ENCODE measurements at places on chromosomes 7 and 10.

GRCh38 chr10:80739963-80740715 is 202.4 kb downstream of the SH2D4B start:
- no peak for DNase-seq

DNA sequence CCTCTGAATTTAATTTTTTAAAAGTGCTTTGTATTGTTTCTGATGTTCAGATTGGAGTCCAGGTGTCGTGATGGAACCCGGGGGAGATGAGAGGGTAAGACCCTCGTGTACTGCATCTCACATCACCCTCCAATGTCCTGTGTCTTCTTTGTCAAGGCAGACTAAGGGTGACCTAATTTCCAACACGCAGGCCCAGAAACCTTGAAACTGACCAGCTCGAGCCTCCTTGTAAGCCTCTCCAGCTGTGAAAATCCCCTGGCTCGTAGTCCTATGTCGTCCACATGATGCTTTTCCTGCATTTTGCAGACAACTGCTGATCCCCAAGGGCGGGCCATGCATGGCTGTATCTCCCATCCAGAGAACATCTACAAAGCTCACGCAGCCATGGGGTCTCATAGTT is 220.2 kb downstream of the ARHGAP12 start:
- DNase-seq, result no peak

- DNase-seq, result no peak
Measured at GRCh38 chr7:67866812-67867211, 870.2 kb downstream of the TYW1 start.

DNA sequence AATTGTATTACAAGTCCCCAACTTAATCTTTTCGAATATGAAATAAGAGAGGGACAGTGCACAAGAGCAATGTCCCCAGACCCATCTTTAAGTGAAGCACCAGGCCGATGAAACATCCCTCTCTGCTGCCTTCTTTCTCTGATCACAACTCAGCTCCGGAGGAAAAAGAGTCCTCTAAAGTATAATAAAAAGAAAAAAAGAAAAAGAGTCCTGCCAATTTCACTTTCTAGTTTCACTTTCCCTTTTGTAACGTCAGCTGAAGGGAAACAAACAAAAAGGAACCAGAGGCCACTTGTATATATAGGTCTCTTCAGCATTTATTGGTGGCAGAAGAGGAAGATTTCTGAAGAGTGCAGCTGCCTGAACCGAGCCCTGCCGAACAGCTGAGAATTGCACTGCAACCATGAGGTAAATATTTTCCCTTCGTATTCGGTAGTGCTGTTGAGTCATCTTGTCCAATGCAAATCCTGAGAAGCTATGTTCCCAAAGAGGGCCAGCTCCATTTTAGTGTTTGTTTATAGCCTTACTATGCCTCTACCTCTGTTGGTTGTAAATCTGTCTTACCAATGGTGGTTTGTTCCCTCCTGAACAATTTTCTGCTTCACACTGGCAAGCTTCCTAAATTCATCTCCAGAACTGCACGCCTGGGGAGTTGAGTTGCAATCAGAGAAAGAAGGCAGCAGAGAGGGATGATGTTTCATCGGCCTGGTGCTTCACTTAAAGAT is at the start of gene IFIT2:
IFIT2 (plus strand) TSS at position 326 of the 725 bp plus-strand sequence; CDS start at position 404, 78 bp downstream.
- DNase-seq, result peak; percentile 79

GRCh38 chr10:84329196-84329611 is 815 bp downstream of the CCSER2 start:
- peak; percentile 54 for DNase-seq

DNA sequence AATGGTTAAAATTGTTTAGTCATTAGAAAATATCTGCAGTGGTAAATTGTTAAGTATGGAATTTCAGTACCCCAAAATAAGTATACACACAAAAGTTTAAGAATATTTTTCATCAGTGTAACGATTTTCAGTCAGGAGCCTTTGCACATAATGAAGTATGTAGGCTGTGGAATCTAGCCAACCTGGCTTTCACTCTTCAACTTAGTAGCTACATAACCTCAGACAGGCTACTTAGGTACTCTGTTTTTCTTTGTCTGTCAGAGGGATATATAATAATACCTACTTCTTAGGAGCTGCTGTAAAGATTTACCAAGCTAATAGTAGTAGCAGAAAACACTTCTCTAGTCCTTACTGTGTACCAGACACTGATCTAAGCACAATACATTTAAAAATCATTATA is 137.5 kb downstream of the ZEB1 start:
- DNase-seq, result peak; percentile 7

DNA sequence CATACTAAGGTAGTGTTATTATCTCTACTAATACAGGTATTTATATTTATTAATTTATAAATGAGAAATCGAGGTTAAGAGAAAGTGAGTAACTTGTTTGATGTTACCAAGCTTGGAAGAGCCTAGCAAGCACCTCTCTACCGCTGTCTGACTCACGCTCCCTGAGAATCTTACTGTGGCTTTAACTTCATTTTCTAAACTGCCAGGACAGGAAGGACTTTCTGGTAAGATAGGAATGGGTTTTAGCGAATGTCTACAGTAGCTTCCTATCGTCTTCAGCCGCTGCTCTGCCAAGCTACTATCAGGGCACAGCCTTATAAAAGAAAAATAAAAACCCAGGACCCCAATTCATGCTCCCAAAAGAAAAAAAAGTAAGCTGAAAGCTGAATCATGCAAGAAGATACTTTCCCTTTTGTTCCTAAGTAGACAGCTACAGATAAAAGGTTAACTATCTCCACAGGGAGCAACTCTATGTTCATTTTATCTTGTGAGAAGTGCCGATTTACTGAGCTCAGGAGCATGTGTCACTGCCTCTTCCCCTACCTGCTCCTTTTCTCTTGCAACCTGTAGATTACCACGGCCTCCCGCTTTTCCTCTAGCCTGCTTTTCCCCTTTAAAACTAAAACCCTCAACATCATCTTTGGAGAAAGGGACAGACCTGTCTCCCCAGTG is 60.2 kb downstream of the THNSL1 start:
- DNase-seq, result no peak

DNA sequence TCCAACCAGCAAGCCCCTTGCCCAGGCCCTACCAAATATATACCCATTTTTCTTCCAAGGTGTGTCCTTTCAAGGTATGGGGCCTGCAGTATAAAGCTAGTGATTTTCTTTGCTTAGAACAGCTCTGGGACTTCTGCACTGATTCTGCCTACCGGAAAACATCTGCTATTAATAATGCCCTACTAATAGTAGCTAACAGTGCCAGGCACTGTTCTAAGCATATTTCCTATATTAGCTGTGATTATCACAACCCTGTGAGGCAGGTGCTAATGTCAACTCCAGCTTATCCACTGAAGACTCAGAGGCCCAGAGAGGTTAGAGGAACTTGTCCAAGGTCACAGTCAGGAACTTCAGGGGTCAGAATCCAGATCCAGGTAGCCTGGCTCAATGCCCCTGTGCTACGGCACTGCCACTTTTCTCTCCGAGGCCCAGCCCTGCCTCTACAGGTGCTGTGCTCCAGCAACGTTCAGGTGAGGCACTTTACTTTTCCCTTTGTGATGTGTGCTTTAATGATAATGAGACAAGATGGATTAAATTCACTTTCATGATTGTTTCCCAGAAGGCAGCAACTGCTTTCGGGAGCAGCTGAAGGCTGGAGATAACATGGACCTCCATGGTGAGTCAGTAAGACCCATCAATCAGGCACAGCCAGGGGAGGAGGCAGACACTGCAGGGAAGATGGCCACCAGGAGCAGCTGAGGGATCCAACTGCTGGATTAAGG is 26.7 kb downstream of the TAS2R41 start:
- peak; percentile 21 for DNase-seq

- DNase-seq, result no peak
Measured at GRCh38 chr10:6926971-6927370, 346.9 kb upstream of the PRKCQ start.

All from EH (cell line).